ENCODE measurements at places on chromosomes 6 and 20.

DNA sequence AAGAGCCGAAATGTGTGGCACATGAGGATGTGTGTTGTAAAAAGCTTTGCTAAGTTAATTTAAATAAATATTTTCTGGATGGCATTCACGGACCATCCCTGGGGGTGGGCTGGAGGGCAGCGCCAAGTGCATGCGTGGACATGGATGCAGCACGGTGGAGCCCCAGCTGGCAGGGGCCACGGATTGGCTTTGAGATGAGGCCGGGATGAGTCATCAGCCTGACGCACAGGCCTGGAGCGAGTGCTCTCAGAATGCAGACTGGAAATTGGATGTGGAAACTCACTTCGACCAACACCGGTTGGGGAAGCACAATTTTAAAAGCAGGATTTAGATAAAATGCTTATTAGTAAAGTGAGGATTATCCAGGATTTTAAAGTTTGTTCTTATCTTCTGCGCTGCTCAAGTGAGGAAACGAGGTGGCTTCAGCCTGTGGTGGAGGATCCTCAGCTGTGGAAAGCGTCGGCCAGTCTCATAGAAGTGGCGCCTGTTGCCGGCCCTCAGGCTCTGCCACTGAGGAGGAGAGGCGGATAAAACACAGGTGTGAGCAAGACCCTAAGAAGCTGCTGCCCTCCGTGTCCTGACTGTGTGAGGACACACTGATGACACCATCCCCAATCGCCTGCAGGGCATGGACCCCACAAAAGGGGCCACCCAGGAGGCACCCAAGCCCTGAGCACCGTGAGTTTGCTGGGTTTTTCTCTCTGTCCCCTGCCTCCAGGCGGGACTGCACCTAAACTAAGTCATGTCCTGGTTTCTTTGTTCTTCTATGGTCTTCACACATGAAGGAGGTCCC, 279.7 kb downstream of the CDH4 start:
- DNase-seq: no peak

DNA sequence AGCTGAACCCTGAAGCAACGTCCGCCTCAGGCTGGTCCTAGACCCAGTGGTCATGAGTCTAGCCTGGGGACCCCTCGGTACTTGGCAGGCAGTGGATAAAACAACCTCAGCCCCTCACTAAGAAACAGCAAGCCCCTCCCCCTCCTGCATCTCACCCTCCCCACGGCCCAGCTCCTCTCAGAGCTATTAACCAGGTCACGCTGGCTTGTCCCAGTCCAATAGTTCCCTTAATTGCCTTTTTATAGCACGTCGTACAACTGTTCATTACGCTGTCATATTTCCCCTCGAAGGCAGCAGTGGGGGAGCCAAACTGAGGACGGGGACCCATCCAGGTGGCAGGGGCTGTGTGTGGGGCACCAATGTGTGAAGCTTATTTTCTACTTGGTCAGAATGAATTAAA, 8.6 kb upstream of the SLC32A1 start:
- no peak for DNase-seq

DNA sequence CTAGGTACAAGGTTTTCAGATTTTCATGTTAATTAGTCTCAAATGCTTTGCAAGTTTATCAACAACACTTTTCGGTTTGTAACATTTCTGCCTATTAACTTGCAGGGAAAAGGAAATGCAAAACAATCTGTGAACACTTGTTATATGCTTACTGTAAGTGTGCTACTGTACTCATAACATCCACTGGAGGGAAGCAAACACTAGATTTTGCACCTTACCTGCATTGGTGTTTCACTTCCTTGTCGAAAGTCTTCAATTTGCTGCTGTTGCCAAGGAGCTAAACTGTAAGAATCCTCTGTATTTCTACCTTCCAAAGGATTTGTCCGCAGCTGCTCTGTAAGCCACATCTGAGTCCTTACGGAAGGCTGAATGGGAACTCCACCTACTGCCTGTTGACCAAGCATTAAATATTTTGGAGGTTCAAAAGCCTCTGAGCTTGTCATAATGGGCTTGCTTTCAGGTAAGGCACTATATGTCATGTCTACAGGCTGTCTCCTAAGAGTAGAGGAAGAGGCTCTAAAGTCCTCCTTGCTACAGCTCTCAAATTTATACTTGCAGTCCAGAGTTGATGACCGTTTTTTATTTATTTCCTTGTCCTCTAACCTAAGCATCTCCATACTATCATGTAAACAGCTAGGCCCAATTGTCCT, 17.3 kb downstream of the PLN start:
- DNase-seq: no peak

DNA sequence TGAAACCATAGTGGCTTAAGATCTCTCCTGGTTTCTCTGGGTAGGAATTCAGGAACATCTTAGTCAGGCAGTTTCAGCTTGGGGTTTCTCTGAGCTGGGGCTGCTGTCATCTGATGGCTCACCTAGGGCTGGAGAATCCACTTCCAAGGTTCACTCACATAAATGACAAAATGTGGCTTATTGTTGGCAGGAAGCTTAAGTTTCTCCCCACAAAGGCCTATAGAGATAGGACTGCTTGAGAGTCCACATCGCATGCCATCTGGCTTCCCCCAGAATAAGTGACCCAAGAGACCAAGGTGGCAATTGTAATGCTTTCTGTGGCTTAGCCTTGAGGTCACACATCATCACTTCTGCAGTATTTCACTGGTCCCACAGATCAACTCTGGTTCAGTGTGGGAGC, 131.4 kb downstream of the EDN1 start:
- no peak for DNase-seq

GRCh38 chr6:77095936-77096627, 367.2 kb downstream of the HTR1B start:
- DNase-seq: no peak

GRCh38 chr6:127147534-127147933, 29.1 kb downstream of the RSPO3 start:
- DNase-seq: no peak
